ENCODE measurements at places on chromosomes 13 and 19. TPM values are rescaled to one million over a fixed set of nuclear protein-coding genes. Genes with fewer than 3 reads are reported as not detected.

The FUT3 gene
- 0.82 TPM for polyA plus RNA-seq

The CD22 gene
- not detected for polyA plus RNA-seq

The ZNF582 gene
- polyA plus RNA-seq: 7.5 TPM

The PLVAP gene
- polyA plus RNA-seq: not detected

The PLEKHA4 gene
- not detected for polyA plus RNA-seq

The DOHH gene
- polyA plus RNA-seq: 20.3 TPM

The SPACA4 gene
- not detected for polyA plus RNA-seq

The SIAH3 gene
- polyA plus RNA-seq: 4.0 TPM

The ASPDH gene
- polyA plus RNA-seq: not detected

The LPAR2 gene
- polyA plus RNA-seq: 77.1 TPM

The PTH2 gene
- not detected for polyA plus RNA-seq

The ACP7 gene
- polyA plus RNA-seq: not detected

The UBE2L5 gene
- polyA plus RNA-seq: not detected

The SLAIN1 gene
- polyA plus RNA-seq: 129 TPM

The ZNF440 gene
- 26.6 TPM for polyA plus RNA-seq

The RAB3A gene
- polyA plus RNA-seq: 32.3 TPM

The PLK5 gene
- polyA plus RNA-seq: 7.1 TPM

The SOX1 gene
- polyA plus RNA-seq: 18.5 TPM

The CD177 gene
- polyA plus RNA-seq: not detected

The TTYH1 gene
- 36.1 TPM for polyA plus RNA-seq

The PEAK3 gene
- polyA plus RNA-seq: not detected

The ZNF560 gene
- polyA plus RNA-seq: 0.61 TPM

The CCDC194 gene
- not detected for polyA plus RNA-seq

The SLC1A6 gene
- polyA plus RNA-seq: 51.7 TPM

The ADAMTSL5 gene
- polyA plus RNA-seq: not detected

The ZBTB32 gene
- not detected for polyA plus RNA-seq

The SERP2 gene
- 15.4 TPM for polyA plus RNA-seq

The CLEC4G gene
- polyA plus RNA-seq: not detected

The ZNF543 gene
- polyA plus RNA-seq: 14.8 TPM

The CRTC1 gene
- 10.4 TPM for polyA plus RNA-seq

The LYPD3 gene
- polyA plus RNA-seq: not detected

The CD79A gene
- 0.40 TPM for polyA plus RNA-seq

The RHPN2 gene
- polyA plus RNA-seq: 0.60 TPM

The NACC1 gene
- polyA plus RNA-seq: 16.1 TPM

The ZNF155 gene
- polyA plus RNA-seq: 17.5 TPM

The TEX29 gene
- not detected for polyA plus RNA-seq

The CNN1 gene
- polyA plus RNA-seq: not detected

The GRIN2D gene
- 2.8 TPM for polyA plus RNA-seq

The FSD1 gene
- 158 TPM for polyA plus RNA-seq

The KRTDAP gene
- polyA plus RNA-seq: not detected

The ZFP28 gene
- polyA plus RNA-seq: 45.1 TPM

The ERCC2 gene
- 39.0 TPM for polyA plus RNA-seq

The EEF1AKMT1 gene
- polyA plus RNA-seq: 4.5 TPM

The OR7D2 gene
- 0.09 TPM for polyA plus RNA-seq

The RETN gene
- not detected for polyA plus RNA-seq

The ZNF793 gene
- polyA plus RNA-seq: 53.7 TPM

The UPK1A gene
- polyA plus RNA-seq: not detected

The ZNF93 gene
- polyA plus RNA-seq: 14.9 TPM

The FUT2 gene
- not detected for polyA plus RNA-seq

The HSPBP1 gene
- 86.8 TPM for polyA plus RNA-seq

The IGFL2 gene
- not detected for polyA plus RNA-seq
